ENCODE measurements at places on chromosomes 6 and 20.

- no peak for DNase-seq
Measured at GRCh38 chr6:137848672-137849071, 18.4 kb upstream of the TNFAIP3 start.

DNA sequence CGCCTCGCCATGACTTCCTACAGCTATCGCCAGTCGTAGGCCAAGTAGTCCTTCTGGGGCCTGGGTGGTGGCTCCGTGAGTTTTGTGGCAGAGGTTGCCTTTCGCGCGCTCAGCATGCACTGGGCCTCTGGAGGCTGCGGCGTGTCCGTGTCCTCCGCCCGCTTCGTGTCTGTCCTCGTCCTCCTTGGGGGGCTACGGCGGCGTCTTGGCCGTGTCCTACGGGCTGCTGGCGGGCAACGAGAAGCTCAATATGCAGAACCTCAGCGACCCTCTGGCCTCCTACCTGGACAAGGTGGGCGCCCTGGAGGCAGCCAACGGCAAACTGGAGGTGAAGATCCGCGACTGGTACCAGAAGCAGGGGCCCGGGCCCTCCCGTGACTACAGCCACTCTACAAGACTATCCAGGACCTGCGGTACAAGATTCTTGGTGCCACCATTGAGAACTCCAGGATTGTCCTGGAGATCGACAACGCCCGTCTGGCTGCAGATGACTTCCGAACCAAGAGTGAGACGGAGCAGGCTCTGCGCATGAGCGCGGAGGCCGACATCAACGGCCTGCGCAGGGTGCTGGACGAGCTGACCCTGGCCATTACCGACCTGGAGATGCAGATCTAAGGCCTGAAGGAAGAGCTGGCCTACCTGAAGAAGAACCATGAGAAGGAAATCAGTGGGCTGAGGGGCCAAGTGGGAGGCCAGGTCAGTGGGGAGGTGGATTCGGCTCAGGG is 296.3 kb downstream of the OGFRL1 start:
- DNase-seq = no peak

DNA sequence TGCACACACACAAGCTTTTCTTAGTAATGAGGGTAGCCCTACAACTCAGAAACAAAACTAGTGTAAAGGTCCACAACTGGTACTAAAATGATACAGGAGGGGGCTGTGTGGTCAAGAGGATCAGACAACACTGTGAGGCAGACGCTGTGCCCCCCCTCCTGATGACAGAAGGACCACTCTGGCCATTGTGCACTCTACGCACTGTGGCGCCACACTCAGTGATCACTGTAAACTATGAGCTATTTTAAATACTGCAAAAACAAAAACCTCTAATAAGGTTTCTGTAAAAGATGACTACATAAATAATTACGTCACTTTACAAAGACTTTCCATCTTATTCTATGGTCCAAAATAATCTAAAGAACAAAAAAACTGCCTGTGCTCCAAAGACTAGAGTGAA is 96.1 kb downstream of the SLC23A2 start:
- no peak for DNase-seq

DNA sequence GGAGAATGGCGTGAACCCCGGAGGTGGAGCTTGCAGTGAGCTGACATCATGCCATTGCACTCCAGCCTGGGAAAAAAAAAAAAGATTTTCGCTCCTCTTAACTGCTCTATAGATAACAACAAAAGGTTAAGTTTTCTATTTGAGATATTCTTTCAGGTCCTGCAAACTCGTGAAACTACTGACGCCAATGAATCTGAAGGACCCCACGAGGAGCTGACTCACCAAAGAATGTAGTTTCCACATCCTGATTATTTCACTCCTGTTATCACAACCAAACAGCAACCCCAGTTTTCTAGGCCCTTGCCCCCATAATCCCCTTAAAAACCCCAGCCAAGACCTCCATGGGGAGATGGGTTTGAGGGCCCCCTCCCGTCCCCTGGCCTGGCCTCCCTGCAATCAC is 58.7 kb downstream of the OTOR start:
- no peak for DNase-seq

DNA sequence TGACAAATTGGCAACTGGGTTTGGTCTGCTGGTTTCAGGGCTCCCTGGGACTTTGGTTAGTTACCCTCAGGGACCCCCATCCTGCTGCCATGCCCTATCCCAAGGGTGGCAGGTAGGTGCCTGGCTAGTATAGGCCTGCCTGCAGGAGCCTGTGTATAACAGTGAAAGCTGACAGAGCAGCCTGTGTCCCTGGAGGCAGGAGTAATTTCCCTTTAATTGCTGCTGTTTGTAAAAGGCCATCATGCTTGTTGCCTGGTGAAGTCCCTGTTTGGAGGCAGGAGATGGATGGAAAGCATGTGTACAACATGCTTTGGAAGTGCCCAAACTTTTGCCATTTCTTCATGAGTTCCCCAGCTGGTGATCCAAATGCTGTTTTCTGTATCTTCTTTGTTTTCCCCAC is 30.1 kb downstream of the CMTR1 start:
- no peak for DNase-seq

DNA sequence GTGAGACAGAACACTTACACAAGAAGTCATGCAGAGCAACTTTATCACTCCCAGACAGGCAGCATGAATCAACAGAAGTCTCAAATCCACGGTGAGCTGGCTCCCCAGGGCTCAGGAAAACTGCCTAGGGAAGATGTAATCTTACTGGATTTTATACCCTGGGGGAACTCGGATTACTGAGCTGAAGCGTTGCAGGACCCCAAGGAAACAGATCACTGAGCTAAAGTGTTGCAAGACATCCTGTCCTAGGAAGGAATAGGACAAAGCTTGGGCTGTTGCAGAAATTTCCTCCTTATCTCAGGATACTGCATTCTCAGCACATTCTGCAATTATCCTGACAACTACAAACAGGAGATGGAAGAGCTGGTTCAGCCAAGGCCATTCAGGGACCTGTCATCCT is 224.8 kb downstream of the TFAP2A start:
- DNase-seq = no peak

GRCh38 chr6:11366183-11366933 is 133.9 kb upstream of the NEDD9 start:
- DNase-seq = no peak

GRCh38 chr6:136129365-136129764 is 120.7 kb downstream of the MTFR2 start:
- no peak for DNase-seq

DNA sequence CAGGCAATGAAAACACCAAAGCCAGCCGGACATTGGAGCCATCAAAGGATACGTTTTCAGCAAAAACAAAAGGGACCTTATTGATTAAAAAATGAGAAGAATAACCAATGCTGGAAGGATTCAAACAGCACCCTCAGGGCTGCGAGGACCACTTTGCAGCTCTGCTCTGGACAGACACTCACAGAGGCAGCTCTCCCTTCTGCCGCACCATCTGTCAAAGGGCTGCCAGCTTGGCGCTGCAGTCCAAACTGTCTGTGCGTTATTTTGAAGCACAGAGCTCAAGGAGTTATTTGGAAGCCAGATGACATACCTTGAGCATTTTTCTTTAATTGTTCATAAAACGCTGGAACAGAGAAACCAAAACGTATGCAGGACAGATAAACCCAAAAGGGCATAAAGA is 85.2 kb downstream of the KIF16B start:
- DNase-seq = no peak

DNA sequence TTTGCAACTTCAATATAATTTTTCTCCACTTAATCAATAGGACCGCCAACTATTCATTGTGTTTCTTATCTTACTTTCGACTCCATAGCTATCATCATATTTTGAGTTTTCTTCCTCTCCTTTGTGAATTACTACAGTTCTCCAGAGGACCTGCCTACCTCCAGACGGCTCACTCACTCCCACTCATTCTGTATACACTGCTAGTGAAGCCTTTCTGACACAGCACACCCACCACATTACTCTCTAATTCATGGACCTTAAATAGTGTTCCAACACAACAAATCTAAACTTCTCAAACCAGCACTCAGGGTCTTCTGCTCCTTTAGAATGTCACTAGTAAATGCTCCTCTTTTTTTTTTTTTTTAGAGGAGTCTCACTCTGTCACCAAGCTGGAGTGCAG is 23.8 kb downstream of the FKBP5 start:
- no peak for DNase-seq

DNA sequence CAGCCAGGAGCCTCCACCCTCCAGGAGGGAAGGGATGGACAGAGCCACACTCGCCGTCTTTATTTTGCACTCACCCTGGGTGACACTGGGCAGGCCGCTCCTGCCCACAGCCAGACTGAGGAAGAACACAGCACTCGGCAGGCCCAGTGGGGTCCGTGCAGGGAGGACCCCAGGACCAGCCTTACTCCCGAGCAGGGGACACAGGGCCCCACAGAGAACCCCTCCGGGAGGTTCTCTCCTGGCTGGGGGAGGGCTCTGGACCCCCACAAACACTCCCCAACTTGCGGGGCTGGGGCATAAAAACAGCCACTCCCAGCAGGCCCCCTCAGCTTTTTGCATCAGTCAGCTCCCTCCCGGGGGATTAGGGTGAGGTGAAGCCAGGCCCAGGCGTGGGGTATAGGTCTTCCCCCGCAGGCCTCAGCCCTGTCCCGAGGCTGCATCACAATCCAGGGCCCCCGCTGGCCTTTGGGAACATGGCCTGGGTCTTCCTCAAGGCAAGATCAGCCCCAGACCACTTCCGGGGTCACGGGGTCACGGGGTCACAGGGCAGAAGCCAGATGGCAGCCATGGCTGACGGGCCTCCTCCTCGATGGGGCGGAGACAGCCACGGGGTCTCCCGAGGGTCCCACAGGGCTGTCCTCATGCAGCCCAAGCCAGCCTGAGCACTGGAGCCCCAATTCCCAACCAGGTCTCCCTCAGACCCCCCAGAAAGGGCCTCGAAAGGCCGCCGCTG is 3.2 kb downstream of the TNFRSF6B start:
- no peak for DNase-seq

DNA sequence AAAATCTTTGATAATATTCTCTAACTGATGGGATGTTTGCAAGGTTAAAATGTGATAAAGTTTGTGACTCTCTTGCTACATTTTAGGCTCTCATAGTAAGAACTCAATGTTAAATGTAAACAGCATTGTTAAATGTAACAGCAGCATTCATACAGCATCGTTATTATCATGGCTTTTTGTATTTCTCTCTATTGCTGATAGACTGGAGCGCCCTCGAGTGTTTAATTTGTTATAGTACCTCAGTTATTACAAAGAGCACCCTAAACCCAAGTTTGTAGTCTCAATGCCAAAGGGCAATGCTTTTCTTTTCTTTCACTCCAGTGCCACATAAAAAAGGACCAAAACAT is 14.9 kb upstream of the TTPAL start:
- no peak for DNase-seq

GRCh38 chr6:67683960-67684359 is 951.1 kb upstream of the ADGRB3 start:
- DNase-seq = no peak

DNA sequence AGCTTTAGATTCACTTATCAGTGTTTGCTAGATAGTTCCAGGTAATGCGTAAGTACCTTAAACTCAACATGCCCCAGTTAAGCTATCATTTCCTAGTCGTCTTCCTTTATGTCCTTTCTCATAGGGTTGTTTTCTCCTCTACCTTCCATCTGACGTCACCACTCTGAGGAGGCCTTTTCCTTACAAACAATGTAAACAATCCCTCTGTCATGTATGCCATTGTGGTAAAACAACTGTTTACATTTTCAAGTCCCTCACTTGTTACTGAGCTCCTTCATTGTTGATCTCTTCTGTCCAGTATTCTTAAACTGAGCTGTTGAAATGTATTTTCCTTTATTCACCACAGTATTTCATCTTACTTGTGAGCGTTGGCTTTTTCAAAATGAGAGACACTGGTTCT is 45.4 kb upstream of the PLCG1 start:
- no peak for DNase-seq

- no peak for DNase-seq
Measured at GRCh38 chr6:167589615-167589940, 237.1 kb upstream of the AFDN start.

DNA sequence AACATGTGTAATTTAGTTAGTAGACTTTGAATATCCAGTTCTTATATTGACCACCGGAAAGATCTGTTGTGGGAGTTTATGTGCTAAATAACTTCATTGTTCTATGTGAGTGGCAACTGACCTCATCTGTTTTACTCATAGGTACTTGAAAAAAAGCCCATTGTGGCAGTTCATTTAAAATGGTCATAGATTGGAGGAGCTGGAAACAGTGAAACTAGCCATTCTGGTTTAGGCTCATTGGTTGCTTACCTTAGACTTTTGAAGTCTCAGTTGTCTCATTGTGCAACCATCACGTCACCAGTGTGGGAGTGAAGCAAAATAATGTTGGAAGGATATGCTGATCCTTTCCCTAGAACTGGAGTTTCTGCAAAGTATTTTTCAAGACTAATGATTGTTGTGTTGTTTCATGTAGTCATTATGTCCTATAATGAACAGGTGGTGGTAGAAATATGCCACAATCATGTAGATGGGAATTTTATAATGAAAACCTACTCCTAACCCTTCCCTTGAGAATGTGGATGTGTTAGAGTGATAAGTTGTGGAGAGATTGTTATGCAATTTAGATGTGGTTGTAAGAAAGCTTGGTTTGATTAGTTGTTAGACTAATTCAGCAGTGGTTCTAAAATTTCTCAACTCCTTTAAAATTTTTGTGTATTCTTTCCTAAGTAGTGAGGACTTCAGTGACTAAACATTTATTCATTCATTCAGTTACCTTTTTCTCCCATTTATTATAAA is 18.3 kb downstream of the DSP start:
- no peak for DNase-seq

DNA sequence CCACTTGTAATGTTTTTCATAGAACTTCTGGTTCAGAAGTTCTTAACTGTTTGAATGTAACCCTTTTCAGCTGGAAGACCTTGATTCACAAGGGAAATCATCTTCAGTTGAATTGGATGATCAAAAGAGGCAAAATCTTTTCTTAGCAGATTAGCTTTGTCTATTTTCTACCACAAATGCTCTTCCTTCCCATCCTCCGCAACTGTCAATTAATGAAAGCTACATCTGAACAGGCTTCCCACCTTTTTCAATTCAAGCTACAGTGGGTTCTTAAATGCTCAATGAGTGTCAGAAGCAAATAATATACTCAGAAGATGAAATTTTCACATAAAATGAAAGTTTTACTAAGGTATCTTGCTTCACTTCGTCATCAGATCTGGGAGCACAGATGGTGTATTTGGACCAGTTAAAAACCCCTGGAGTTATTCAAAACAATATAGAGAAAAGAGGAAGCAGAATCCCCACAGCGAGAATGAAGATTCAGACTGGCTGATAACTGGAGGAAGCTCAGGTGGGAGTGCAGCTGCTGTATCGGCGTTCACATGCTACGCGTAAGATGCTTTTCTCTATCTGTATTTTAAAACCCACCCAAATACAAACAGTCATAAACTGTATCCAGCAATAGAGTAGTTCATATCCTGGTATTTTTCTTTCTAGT is 19.4 kb downstream of the QRSL1 start:
- DNase-seq = no peak

Data from H1 (cell line).